ENCODE measurements at places on chromosomes 7 and 10.
A peak's percentile ranks its signal among the peaks of the same experiment; 100 is the strongest.

DNA sequence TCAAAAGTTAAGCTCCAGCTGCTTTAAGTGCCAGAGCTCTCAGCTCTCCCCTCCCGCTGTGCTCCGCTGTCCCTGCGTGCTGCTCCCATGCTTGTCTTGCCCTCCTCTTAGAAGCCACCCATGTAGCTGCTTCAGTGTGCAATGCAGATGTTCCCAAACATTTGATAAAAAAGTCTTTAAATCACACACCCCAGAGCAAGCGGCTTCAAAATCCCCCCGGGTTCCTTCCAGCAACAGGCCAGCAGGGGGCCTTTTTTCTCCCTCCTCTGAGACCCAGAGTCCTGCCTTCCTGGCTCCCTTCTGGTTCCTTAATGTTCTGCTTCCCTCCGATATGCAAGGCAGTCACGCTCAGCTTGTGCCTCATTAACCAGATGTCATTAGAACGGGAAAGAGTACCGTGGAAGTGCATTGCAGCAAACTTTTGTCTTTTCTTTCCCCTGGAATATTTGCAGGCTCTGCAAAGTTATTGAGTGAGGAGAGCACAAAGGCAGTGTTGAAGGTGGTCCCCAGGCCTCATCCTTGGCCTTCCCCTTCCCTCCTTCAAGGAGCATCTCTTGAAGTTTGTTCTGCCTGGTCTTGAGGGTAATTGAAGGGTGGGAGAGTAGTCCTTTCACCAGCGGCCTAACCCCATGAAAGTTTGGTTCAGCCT is 25.5 kb downstream of the LDB3 start:
- no peak for DNase-seq

- DNase-seq: no peak
Observed at GRCh38 chr7:87075671-87076404, 16.4 kb upstream of the ELAPOR2 start.

GRCh38 chr7:4882169-4883032 is 1.1 kb downstream of the RADIL start:
- no peak for DNase-seq

DNA sequence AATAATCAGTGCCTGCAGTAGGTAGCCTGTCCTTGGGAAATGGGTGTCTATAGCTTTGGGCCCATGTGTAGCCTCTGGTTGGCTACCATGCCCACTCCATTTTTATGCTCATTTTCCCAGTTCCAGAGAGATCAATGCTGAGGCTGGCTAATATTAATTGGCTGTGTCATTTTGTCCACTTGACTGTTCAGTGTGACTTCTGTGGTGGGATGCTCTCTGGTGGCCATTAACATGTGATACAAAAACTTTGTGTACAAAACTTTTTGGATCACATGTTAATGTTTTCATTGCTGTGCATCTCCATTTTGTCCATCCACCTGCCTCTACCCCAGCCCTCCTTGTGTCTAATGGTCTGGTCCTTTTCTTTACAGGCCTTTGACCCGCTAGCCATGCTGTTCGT is 22.7 kb downstream of the VIM start:
- DNase-seq: no peak

DNA sequence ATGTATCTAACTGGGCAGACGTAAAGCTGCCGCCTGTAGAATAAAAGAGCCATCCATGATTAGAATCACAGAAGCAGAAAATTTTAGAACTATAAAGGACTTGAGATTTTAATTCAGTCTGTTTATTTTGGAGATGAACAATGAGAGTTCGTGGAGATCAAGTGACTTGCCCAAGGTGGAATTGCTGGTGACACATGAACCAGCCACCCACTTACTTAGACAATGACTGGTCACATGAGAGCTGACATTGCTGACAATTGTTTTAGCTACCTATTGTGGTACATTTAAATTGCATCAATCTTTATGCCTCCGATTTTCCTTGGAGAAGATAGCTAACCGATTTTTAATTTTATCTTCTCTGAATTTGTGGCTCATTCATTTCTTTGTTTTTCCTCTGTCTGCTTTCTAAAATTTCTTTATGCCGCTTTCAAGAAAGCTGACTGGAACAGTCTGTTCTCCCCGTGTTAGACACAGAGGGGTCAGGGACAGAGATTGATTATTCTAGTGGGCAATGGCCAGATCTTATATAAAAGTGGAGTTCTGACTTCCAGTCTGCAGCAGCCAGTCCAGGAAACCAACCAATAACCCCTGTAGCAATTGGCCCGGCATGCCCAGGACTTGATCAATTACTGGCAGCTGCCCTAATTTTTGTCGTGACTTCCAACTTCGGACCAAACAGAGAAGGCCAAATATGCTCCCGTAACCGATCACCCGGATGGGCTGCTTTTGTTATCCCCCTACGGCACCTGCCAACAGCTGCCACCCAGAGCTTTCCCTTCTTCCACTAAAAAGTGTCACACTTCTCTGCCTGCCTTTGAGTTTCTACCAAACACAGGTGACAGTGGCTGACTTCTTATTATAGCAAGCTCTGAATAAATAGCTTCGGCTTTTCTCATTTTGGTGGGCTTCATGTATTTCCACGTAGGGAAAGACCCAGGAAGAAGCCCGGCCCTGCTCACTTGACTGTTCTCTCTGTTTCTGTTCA is 241.6 kb downstream of the CAMK1D start:
- DNase-seq: peak; percentile 19

- DNase-seq: no peak
Observed at GRCh38 chr7:33965183-33965744, 59.9 kb downstream of the BMPER start.

- DNase-seq: no peak
Observed at GRCh38 chr10:11401264-11402235, 209.9 kb downstream of the USP6NL start.

GRCh38 chr10:131818510-131819234 is 82.1 kb upstream of the PPP2R2D start:
- no peak for DNase-seq

GRCh38 chr7:14752301-14752700 is 150.2 kb downstream of the DGKB start:
- peak; percentile 50 for DNase-seq

DNA sequence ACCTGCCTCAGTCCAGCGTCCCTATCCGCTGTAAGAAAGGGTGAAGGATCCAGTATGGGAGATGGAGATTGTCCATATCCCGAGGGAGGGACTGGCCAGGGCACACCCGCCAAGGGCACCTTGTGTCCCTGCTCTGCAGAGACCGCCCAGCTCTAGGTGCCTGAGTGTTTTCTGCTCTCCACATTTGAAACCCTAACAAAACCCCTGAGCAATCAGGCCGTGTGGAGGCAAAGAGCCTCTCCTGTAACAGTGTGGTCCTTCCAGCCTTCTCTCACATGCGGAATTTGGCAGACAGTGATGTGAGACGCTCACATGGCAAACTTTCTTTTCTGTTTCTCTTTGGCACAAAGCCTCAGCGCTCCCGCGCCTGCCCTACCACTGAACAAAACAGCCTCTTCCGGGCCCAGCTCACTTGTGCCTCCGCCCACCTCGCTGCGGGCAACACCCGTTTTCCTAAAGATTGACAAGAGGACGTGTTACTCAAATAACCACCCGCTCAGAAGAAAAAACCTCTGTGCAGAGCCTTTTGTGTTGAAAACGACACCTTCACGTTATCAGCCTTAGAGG is 514.8 kb downstream of the DNAJB6 start:
- DNase-seq: peak; percentile 75

DNA sequence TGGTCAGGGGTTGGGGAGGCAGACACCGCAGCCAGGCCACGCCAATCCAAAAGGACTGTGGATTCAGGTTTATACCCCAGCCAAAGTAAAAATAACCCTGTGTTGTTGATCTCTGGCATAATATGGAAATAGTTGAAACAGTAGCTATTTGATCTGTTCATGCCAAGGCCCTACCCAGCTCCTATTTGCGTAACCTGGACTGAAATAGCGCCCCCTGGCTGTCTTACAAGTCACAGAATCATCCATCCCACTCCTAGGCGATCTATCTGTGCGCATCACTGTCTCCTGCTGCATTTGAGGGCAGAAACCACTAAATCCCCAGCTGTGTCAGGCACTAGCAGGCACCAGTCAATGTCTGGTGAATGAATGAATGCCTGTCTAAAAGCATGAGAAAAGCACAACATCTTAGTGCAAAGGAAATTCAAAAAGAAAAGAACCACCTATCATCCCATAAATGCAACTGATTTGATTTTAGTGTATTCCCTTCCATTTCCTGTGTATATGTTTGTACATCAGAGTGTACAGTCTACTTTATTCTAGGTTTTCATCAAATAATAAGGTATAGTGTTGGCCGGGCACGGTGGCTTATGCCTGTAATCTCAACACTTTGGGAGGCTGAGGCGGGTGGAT is 160.0 kb downstream of the SLIT1 start:
- DNase-seq: no peak

GRCh38 chr10:81215498-81215897 is 659.5 kb upstream of the NRG3 start:
- DNase-seq: no peak

- DNase-seq: no peak
Observed at GRCh38 chr10:13911821-13912520, 325.2 kb downstream of the PRPF18 start.

GRCh38 chr10:82150123-82150900 is 275.3 kb downstream of the NRG3 start:
- no peak for DNase-seq

- DNase-seq: no peak
Observed at GRCh38 chr10:14904316-14904732, 25.7 kb downstream of the SUV39H2 start.

DNA sequence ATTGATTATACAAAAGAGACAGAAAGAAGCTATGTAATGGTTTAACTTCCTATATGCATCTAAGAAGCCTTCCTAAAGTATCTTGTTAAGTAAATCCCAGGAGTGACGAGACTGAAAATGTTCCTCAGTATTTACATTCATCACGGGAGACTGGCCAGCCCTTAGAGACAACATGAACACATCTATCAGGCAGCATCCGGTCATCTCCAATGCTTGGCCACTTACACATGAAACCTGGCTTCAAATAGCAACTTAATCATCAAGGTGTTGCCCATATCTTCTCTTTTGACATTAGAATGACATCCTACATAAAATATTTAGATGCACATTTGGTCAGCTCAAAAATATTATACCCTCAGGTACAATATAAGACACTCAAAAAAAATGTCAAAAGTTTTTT is 33.8 kb downstream of the ERCC6 start:
- DNase-seq: no peak

DNA sequence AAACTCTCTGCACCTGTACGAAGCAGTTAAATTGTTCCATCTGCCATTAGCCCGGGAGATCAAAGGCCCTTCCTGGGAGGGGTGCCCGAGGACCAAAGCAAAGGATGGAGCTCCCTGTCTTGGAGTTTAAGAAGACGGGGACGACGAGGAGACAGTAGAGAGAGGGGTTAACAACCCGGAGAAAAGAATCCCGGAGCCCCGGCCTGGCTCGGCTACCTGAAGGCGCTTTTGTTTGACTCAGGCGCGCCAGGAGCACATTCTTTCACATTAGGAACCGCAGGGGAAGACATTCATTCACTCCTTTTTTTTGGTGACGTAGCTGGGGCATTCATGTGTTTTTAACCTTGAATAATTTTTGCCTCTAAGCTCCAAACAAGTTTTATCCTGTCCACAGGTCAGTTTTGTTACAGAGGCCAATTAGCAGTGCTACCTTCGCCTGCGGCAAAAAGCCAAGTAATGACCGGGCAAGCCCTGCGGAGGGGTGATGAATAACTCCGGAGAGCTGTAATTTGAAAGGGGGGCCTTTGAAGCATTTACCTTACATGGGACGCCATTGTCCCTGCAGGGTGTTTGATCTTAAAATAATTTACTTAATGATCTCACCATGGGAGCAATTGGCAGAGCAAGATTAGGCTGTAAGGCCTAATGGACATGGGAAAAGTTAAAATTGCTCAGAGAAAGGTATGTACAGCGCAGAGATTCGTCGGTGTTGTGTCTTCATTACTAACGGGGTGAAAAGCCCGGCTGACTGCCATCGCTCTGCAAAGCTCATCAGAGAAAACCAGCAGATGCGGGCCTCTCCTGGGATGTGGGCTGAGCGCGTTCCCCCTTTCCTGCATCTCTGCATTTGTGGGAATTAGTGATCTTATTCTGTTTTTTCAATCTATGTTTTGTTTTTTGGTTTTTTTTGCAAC is 258.0 kb upstream of the SP4 start:
- DNase-seq: no peak

- no peak for DNase-seq
Observed at GRCh38 chr10:13390604-13391522, 42.8 kb upstream of the SEPHS1 start.

DNA sequence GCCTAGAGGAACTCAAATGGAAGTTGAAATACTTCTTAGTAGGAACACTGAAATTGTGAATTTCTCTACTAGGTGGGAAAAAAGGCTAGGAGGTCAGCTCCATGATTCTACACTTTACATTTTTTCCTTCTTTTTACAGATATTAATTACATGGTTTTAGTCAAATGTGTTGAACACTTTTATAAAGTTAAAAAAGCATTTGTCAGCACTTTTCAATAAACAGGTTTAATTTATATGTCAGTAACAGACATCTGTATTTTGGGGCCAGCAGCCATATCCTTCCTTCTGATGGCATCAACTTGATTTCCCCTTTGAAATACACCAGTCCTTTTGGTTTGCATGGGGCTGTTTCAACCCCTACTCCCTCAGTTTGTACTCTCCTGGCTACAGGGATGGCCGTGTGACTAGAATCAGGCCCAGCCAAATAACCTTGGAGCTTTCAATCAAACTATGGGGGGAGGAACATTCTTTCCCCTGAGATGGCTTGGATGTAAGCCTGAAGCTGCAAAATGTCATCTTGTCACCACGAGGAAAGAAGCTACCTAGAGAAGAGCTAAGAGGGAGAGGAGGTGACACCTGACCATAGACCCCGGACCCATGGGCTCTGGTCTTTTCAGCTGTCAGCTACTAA is 171.0 kb upstream of the NEBL start:
- DNase-seq: no peak

DNA sequence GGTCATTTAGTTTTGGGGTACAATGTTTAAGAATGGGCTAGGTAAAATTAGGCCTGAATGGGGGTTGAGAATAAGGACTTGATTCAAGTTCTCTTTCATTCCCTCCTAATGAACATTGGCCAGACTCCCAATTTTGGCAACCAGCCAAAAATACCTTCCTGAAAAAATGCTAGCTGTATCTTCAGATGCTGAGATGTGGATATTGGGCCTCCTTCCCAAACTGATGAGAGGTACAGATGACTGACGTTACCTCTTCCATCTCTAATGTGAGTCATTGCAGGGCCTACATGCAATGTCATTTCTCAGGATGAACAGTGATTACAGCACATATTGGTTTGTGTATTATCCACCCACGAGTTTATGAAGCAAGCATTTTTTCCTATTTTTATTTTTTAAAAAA is 151.6 kb downstream of the SND1 start:
- no peak for DNase-seq

DNA sequence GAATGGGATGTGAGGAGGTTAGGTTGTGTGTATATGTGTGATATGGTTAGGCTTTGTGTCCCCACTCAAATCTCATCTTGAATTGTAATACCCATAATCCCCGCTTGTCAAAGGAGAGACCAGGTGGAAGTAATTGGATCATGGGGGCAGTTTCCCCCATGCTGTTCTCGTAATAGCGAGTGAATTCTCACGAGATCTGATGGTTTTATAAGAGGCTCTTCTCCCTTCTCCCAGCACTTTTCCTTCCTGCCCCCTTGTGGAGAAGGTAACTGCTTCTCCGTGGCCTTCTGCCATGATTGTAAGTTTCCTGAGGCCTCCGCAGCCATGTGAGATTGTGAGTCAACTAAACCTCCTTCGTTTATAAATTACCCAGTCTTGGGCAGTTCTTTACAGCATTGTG is 47.3 kb downstream of the NPVF start:
- no peak for DNase-seq

GRCh38 chr7:123241809-123242208 is 42.0 kb upstream of the SLC13A1 start:
- DNase-seq: peak; percentile 23
